Nucleus accumbens (tissue), 56 donors: ENCODE measurements at places on chromosomes 12 and 14.
A peak's percentile ranks its signal among the peaks of the same experiment; 100 is the strongest.

- no peak for DNase-seq
Measured at GRCh38 chr12:89414322-89414721, 62.0 kb upstream of the DUSP6 start.

DNA sequence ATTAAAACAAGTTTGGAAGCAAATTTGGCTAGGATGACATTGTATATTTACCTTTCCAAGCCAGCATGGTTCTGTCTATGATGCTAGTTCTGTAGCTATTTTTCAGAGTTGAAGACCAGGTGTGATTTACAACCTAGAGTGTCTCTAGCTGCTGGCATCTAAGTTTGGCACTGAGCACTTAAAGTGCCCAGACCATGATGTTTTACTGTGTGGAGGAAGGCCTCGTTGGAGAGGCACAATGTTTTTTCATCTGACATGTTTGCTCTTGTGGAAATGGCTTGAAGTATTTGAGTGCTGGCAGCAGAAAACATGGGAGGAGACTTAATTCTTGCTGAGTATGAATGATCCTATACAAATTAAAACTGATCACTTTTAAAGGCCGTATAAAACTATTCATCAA lies 13.0 kb upstream of the C12orf71 start:
- DNase-seq, result no peak

- DNase-seq, result no peak
Measured at GRCh38 chr12:91384806-91385205, 202.2 kb upstream of the DCN start.

DNA sequence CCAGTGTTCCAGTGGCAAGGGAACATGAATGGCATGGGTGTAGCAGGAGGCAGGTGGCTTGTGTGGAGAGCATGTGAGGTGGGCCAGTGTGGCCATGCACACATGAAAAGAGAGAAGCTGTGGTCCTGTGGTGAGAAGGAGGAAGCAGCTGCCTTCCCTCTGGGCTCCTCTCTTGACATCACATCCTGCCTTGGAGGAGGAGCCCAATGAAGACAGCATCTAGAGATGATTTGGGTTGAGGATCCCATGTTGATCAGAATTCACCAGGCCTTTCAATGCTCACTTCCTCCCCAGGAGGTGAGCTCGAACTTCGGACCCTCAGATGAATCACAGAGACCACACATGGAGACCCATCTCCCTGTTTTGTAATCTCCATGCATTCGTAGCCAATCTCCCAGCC lies 82.6 kb downstream of the LRRC74A start:
- no peak for DNase-seq

- DNase-seq, result no peak
Measured at GRCh38 chr12:16385782-16386646, 38.6 kb downstream of the MGST1 start.

GRCh38 chr12:32606443-32606842 lies 72.7 kb upstream of the DNM1L start:
- DNase-seq, result no peak

DNA sequence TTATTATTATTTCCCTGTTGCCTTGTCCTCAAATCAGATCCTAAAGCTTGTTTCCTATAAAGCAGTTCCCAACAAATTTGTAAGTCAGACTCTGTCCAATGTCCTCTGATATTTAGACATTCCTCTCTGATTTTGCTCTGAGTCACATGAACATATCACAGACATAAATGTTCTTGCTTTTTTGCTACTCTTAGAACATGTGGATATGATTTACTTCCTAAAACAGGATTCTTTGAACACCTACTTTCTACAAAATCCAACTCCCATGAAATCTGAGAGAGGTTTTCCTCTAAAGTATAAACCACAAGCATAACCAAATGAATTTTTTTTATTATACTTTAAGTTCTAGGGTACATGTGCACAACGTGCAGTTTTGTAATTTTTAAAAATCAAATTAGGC lies 181.3 kb upstream of the SLC38A2 start:
- DNase-seq, result no peak

DNA sequence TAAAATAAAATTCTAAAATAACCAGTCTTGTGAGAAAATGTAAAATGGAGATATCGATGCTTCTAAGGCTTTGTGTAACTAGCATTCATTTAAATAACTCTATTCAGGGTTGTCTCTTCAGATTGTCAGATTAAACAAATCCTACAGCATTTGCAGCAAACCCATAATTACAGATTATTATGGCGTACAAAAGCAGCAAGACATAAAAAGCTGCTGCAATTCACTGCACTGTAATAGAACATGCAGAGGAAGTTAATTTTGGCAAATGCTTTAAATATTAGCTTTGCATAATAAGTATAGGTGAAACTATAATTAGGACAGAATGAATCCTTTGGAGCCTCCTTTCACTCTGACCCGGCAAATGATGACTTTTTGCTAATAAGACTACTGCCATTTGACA lies 98.3 kb downstream of the INSM2 start:
- DNase-seq, result no peak

DNA sequence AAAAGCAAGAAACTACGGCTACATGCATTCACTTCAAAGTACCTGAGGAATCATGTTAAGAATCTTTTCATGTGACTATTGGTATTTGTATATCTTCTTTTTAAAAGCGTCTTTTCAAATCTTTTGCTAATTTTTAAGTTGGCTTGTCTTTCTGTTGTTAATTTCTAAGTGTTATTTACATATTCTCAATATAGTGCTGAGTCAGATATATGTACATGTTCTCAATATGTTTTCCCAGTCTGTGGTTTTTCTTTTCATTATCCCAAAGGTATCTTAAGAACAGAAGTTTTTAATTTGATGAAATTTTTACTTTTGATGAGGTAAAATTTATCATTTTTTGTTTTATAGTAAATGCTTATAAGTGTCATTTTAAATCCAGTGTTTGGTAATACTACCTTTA lies 24.0 kb downstream of the DCP1B start:
- no peak for DNase-seq

GRCh38 chr12:44571006-44571550 lies 305.0 kb downstream of the NELL2 start:
- no peak for DNase-seq

DNA sequence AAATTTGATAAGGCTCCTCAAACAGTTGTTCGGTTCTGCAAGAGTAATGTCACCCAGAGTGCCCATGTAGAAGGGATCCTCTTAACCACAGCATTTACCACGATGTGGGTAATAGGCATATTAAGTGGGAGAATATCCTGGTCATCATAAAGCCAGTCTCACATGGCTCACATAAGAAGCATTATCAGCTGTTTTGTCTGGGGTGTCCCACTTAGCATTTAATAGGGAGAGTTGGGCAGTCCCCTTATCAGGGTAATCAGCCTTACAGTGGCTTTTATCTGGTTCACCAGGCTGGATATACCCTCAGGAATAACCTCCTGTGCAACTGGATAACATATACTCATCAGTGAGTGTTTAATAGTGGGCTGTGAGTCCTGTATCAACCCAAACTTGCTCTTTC lies 12.9 kb upstream of the TMEM263 start:
- no peak for DNase-seq

- DNase-seq, result peak; percentile 12
Measured at GRCh38 chr14:32382704-32383103, 53.6 kb downstream of the AKAP6 start.

DNA sequence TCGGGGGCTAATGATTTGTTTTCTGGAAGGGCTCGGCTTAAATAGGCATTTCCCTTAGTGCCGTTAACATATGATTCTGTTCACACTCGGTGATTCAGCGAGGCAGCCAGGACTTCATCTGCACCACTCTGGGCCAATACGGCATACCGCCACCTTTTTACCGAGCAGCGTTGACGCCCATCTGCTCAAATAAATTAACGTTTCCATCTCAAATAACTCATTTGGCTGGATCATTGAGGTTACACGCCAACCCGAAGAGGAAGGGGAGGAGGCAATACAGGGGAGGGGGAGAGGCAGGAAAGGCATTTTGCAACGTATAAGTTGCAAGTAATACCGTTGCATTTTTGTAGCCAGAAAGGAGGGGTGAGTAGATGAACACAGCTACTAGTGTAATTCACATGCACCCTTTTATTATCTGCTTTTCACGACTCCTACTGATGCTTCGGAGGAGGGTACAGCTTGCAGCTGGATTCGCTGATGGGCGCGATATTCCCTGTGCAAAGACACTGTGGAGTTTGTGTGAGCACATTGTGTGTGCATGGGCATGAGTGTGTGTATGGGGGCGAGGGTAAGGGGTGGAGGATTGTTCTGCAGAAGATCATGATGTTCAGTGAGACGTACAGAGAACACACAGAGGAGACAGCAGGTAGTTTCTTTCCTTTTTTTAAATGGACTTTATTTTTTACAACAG lies 45.9 kb downstream of the MAP1LC3B2 start:
- no peak for DNase-seq

- DNase-seq, result no peak
Measured at GRCh38 chr12:132178801-132179401, 34.6 kb downstream of the NOC4L start.

DNA sequence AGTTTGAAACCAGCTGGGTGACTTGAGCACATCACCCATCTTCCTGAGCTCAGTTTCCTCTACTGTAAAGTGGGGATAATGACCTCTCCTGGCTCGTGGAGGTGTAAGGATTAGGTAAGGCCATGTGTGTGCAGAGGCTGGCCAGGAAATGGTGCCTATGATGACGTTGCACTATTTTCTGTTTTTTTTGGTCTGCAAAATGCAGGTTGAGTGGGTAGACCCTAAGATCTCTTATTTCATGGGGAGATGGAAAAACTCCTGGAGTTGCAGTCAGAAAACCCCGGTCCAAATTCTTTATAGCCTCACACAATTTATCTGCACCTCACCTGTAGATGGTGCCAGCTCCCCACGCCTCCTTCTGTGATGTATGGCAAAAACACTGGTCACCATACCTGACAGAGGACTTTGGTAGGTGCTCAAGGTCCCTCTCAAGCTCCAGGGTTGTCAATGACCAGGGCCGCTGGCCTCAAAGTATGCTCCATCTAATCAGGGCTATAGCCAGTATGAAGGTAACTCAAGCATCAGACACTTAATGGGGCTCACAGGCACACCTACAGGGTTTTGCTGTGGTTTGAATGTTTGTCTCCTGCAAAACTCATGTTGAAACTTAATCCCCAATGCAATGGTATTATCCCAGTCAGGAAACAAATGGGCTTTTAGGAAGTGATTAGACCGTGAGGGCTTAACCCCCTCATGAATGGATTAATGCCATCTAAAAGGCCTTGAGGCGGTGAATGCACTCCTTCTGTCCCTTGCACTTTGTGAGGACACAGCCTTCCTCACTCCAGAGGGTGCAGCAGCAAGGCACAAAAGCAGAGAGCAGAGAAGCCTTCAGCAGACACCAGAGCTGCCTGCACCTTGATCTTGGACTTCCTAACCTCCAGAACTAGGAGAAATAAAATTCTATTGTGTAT lies 17.6 kb downstream of the C14orf132 start:
- DNase-seq, result no peak

- DNase-seq, result no peak
Measured at GRCh38 chr12:133156125-133156690, 25.1 kb upstream of the ZNF268 start.

DNA sequence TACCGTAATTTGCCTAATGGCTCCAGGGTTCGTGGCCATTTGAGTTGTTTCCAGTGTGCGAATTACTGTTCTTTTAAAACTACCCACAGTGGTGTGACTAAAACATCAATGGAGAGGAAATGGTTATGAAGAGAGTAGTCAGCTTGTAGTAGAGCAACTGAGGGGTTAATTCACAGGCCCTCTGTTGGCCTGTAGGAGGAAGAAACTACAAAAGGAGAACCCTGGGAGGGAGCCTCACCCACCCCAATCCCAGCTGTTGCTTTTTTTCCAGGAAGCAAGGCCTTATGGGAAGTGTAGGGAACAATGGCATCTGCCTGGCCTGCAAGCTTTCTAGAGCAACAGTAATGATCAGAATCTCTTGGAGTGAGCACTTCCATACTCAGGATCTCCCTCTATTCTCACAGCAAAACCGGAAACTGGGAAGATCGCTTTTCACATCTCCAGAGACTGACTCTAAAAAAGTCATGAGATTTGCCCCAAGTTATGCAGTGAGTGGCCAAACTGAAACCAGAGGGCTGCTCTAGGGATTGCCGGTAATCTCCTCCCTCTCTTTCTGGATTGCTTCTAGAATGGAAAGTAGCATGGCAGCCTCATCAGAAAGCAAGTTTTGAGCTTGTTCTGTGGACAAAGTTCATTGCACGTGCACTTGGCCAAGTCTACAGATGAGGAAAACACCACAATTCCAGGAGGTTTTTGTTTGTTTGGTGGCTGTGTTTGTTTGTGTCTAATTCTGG lies 125.3 kb upstream of the PWP1 start:
- no peak for DNase-seq

GRCh38 chr12:130813436-130813835 lies 25.6 kb downstream of the STX2 start:
- DNase-seq, result no peak

DNA sequence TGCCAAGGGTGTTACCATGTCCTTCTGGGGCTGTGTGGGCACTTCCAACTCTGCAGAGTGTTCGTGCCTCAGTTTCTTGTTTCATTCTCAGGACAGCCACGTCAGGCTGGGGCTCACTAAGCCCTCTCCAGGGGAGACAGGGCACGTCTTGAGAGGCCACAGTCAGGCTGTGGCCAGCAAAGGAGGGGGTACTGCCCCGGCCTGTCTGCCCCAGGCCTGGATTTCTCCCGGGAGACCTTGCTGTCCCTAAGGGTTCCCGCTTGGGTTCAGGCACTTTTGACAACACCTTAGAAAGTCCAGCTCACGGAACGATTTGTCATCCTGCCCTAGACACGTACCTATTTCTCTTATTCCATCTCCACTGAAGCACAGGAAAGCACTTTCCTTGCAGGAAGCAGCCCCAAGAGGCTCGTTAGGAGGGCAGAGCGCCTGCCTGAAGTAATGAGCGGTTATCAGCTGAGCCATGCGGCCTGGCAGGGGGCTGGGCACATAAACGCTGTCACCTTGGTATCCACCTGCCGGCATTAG lies 290.4 kb upstream of the RTL1 start:
- no peak for DNase-seq

GRCh38 chr14:94625353-94625635 lies 13.1 kb downstream of the SERPINA3 start:
- DNase-seq, result no peak

- DNase-seq, result no peak
Measured at GRCh38 chr12:82698708-82699564, 12.2 kb downstream of the TMTC2 start.

- DNase-seq, result no peak
Measured at GRCh38 chr14:99946652-99947489, 118.4 kb upstream of the EVL start.

GRCh38 chr12:62516927-62517326 lies 50.3 kb downstream of the MON2 start:
- no peak for DNase-seq

DNA sequence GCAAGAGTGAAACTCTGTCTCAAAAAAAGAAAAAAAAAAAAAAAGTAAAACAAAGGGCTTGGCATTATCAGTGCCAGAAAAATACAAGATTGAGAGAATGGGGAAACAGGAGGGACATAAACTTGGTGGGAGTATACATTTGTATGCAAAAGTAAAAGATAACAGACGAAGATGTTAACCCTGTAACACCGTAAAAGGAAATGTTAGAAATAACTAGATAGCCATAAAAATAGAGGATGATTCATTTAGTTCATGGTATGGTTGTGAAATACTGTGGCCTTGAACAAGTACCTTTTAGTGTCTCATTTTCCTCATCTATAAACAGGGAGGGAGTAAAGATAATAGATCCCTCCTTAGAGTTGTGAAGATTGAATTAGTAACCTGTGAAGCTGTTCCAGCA lies 33.3 kb downstream of the ATP2A2 start:
- DNase-seq, result no peak
